ENCODE measurements at places on chromosomes 1 and 21.

DNA sequence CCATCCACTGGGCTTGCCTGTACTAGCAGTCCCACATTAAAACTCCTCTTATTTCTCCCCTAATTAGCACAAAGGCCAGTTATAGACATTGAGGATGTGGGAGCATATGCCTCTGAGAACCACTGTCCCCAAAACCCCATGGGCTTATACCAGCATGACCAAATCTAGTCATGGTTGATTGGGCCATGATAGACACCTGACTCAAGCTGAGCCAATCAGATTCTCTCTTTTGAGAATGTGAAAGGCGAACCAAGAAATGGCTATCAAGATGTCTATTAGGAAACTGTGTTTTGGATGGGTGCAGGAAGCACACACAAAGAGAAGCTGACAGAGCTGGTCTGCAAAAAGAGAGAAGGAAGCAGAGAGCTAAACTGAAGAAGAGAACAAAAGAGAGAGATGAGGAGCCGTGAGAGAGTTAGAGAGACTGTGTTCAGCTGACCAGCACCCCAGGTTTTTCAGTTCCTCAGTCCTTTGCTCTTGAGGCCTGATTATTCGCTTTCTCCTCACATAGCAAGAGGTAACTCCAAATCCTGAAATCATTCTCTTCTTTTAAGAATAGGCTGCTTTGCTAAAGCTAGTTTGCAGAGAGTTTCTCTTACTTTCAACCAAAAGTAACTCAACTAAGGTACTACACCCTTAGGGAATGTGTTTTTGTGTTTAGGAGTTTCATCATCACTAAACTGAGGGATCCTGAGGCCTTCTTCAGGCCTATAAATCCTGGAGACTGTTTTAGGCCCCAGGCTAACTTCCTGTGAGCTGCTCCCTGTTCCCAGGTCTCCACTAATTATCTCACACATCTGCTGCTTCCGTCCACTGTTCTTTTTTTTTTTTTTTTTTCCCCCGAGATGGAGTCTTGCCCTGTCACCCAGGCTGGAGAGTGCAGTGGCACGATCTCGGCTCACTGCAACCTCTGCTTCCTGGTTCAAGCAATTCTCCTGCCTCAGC lies 7.9 kb upstream of the TIPRL start:
- no peak for DNase-seq

GRCh38 chr1:7111853-7112252 lies 326.6 kb downstream of the CAMTA1 start:
- DNase-seq, result no peak

GRCh38 chr1:96683931-96684330 lies 37.7 kb upstream of the PTBP2 start:
- DNase-seq, result no peak

- no peak for DNase-seq
Measured at GRCh38 chr1:85756864-85757263, 48.6 kb upstream of the ZNHIT6 start.

GRCh38 chr1:222107975-222108374 lies 366.1 kb upstream of the DUSP10 start:
- no peak for DNase-seq

- DNase-seq, result no peak
Measured at GRCh38 chr1:205542367-205542766, 37.9 kb downstream of the CDK18 start.

Measured in HEK293T (cell line).